Right atrium auricular region (tissue), 2 donors: ENCODE measurements at places on chromosomes 7 and 10. TPM values are rescaled to one million over a fixed set of nuclear protein-coding genes. Genes with fewer than 3 reads are reported as not detected.

GRCh38 chr10:80702143-80702542 lies 164.4 kb downstream of the SH2D4B start:
- H3K4me3 ChIP-seq: no peak overlapping the region
- no peak overlapping the region for H3K27ac ChIP-seq
- no peaks in the 10 kb centered on the region for H3K4me1 ChIP-seq
- H3K27me3 ChIP-seq: no peaks in the 10 kb centered on the region
- H3K36me3 ChIP-seq: no peaks in the 10 kb centered on the region

GRCh38 chr7:45625714-45626440 lies 51.7 kb downstream of the ADCY1 start:
- H3K27ac ChIP-seq: no peak overlapping the region
- no peaks in the 10 kb centered on the region for H3K27me3 ChIP-seq
- no peak overlapping the region for H3K4me3 ChIP-seq
- no peak for DNase-seq
- H3K4me1 ChIP-seq: no peaks in the 10 kb centered on the region

DNA sequence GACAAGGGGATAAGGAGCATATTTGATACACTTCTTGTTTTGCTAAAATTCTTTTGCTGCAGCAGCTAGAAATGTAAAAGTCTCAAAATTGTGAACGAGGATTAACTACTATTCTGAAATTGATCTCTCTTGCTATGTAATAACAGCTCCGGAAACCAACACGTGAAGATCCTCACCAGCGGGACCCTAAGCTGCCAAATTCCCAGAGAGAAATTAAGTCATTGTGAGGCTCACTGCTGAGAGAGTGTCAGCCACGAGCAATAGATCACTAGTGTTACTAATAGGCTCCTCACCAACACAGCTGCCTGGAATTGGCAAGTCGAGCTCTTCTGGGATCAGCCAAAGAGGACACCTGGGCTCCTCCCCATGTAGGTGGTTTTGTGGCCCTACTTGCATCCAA lies 5.6 kb upstream of the VWA2 start:
- no peaks in the 10 kb centered on the region for H3K4me1 ChIP-seq
- H3K36me3 ChIP-seq: no peaks in the 10 kb centered on the region
- no peak for DNase-seq
- H3K27me3 ChIP-seq: no peaks in the 10 kb centered on the region
- no peak overlapping the region for H3K4me3 ChIP-seq

- H3K4me1 ChIP-seq: no peaks in the 10 kb centered on the region
- no peak overlapping the region for H3K4me3 ChIP-seq
- no peak overlapping the region for H3K27ac ChIP-seq
- DNase-seq: no peak
- H3K36me3 ChIP-seq: no peaks in the 10 kb centered on the region
Measured at GRCh38 chr7:19620470-19620869, 88.4 kb downstream of the POLR1F start.

The DPP6 gene
- total RNA-seq: 0.85 TPM

The FRAT1 gene
- total RNA-seq: 3.3 TPM

The ZNF716 gene
- total RNA-seq: not detected

DNA sequence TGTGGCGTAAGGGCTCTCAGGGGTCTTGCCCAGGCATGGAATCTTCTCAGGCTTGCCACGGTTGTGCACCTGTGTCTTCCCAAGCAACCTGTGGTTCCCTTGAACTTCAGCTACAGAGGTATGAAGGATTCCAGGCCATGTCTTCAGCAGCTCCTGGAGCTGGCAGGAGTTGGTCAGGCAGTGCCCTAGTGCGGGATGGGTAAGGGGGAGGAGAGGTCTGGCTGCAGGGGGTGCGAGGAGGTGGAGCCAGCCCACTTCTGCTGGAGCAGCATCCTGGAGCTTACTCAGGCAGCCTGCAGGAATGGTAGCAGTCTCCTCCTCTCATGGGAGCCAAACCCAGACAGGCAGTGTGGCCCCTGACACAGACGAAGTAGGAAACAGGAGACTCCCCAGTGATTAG lies 3.8 kb upstream of the TRIL start:
- no peaks in the 10 kb centered on the region for H3K27me3 ChIP-seq
- no peaks in the 10 kb centered on the region for H3K4me1 ChIP-seq
- no peak for DNase-seq
- no peak overlapping the region for H3K27ac ChIP-seq
- H3K36me3 ChIP-seq: no peaks in the 10 kb centered on the region

- no peak for DNase-seq
- H3K4me3 ChIP-seq: no peak overlapping the region
- no peaks in the 10 kb centered on the region for H3K27me3 ChIP-seq
- H3K36me3 ChIP-seq: no peaks in the 10 kb centered on the region
Measured at GRCh38 chr7:3188946-3189345, 112.1 kb upstream of the SDK1 start.

GRCh38 chr10:17219024-17219423 lies 9.0 kb upstream of the VIM start:
- no peak overlapping the region for H3K27ac ChIP-seq
- no peaks in the 10 kb centered on the region for H3K27me3 ChIP-seq
- no peaks in the 10 kb centered on the region for H3K4me1 ChIP-seq
- no peaks in the 10 kb centered on the region for H3K36me3 ChIP-seq
- no peak overlapping the region for H3K4me3 ChIP-seq
- DNase-seq: no peak

DNA sequence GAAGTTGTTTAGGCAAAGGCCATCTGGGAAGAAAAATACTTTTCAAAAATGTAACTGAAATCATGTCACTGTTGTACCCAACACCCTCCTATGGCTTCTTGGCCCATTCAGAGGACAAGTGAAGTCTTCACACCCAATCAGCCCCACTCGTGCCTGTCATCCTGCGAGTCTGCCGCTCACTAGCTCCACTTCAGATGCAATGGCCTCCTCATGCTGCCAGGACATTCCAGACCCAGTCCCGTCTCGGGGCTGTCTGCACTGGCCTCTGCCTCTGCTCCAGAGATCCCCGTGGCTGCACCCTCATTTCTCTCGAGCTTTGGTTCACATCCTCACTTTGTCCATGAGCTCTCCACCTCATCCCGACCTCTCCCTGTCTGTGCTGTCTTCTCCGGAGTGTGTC lies 227.1 kb downstream of the KCNMA1 start:
- no peaks in the 10 kb centered on the region for H3K27me3 ChIP-seq
- no peak overlapping the region for H3K4me3 ChIP-seq
- H3K27ac ChIP-seq: no peak overlapping the region
- no peak for DNase-seq
- peaks cover 5% of the 10 kb centered on the region for H3K4me1 ChIP-seq
- H3K36me3 ChIP-seq: no peaks in the 10 kb centered on the region

DNA sequence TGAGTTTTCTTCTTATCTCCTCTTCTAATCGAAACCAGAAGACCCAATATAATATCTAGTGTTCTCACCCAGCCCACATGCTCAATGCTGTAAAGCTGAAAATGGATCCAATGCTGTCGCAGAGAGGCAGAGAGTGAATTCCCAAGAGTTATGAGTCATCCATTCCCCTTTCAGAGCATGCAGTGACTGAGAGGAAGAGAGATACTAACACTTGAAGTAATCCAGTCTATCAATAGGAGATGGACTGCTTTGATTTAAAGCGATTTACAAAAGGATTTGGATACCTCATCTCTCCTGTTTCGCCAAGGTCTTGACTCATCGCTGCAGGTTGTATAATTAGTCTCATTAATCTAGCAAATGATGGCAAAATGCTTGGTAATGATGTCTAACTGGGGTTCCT lies 41.5 kb upstream of the PRKCQ start:
- no peaks in the 10 kb centered on the region for H3K4me1 ChIP-seq
- no peaks in the 10 kb centered on the region for H3K27me3 ChIP-seq
- H3K27ac ChIP-seq: no peak overlapping the region
- DNase-seq: no peak
- no peaks in the 10 kb centered on the region for H3K36me3 ChIP-seq
- no peak overlapping the region for H3K4me3 ChIP-seq

DNA sequence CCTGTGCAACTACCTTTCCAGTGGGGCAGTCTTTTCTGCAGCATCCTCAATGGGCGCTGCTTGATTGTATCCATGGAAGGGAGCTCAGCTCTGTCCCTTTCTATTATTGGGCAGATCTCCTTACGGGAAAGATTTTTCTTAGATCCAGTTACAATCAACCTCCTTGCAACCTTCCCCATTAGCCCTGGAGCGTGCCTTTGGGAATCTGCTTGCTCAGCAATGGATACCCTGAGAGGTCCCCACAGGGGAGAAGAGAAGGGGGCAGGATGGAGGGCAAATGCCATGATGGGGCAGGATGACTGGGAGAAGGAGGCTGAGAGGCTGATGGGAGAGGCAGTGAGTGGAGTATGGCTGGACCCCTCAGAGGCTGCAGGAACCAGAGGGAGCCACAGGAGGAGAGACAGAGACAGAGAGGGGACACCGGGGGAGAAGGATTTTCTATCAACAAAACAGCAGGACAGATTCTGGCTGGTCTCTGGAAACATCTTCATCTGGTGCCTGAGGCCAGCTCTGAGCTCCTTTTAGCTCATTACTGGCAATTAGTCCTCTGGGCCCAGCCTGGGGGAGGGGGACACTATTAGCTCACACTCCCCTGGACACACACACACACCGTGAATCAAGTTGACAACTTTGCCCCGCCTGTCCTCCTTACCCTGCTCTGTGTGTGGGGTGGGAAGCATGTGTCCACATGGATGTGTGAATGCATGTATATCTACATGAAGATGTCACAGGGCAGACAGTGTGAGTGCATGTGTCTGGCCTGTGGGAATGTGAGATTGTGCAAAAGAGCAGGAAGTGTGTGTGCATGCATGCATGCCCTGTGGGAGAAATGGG lies 80.8 kb upstream of the PAX2 start:
- no peak for DNase-seq
- no peaks in the 10 kb centered on the region for H3K4me1 ChIP-seq
- H3K4me3 ChIP-seq: no peak overlapping the region
- no peak overlapping the region for H3K27ac ChIP-seq
- no peaks in the 10 kb centered on the region for H3K36me3 ChIP-seq
- peaks cover 15% of the 10 kb centered on the region for H3K27me3 ChIP-seq

DNA sequence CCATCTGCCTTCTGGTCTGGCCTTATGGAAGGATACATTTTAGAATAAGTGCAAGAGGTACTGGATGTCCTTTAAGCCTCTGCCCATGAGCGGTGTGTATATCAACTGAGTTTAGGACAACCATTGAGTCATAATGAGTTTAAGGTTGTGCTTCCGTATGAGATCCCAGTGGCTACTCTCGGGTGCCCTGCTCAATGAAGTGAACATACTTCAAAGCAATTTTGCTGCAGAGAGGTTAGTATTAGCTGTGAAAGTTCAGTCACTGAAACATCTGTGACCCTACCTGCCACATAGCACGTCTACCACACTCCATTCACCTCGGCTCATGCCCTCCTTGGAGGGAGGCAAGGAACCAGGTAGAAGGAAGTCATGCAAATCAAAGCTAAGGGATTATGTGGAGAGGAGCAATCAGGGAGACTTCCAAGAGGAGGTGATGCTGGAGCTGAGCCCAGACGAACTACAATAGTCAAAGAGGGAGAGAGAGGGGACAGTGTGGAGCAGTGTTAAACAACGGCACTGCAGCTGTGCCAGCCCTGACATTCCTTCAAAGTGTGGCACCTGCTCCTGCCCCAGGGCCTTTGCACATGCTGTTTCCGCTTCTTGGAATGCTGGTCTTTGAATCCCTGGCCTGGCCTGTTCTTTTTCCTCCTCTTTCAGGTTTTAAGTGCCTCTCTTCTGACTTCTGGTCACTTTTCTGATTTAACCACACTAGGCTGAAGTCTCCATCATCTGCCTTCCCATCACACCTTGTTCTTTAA lies 25.4 kb downstream of the BTBD16 start:
- DNase-seq: peak; percentile 44
- H3K36me3 ChIP-seq: no peaks in the 10 kb centered on the region
- H3K27ac ChIP-seq: no peak overlapping the region
- peaks cover 5% of the 10 kb centered on the region for H3K4me1 ChIP-seq

The CFTR gene
- total RNA-seq: 0.67 TPM

The ACTR3C gene
- total RNA-seq: 4.1 TPM

The ASZ1 gene
- total RNA-seq: not detected

DNA sequence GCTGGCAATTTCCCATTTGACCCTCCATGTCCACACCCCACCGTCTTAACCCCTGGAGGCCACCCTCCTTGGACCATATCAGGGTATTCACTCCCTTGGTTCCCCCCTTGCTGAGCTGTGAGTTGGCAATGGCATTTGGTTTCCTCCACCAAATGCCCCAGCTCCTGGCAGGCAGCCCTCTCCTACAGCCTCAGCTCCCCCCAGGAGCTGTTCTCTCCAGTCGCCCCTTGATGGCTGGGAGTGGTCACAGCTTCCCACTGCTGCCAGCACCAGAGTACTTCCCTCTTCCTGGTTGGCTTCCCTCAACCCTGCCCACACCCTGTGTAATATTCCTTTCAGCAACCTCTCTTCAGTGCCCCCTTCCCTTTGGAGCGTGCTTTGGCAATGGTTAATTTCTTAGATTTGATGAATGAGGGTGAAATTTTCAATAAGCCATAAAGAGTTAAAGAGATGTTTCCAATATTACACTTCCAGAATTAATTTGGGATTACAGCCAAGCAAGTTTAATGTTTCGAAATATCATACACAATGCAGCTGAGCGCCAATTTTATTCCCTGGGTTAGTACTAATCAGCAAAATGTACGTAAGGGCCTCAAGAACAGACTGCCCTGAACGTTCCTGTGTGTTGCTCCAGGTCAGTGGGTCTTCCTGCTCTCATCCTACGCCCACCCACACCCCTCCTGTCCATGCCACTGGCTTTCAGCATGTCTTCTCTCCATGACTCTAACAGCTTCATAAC lies 207.1 kb upstream of the NFE2L3 start:
- H3K27me3 ChIP-seq: no peaks in the 10 kb centered on the region
- H3K36me3 ChIP-seq: no peaks in the 10 kb centered on the region
- no peak for DNase-seq
- H3K27ac ChIP-seq: no peak overlapping the region
- peaks cover 6% of the 10 kb centered on the region for H3K4me1 ChIP-seq

- no peaks in the 10 kb centered on the region for H3K27me3 ChIP-seq
- DNase-seq: no peak
- H3K27ac ChIP-seq: no peak overlapping the region
- H3K4me3 ChIP-seq: no peak overlapping the region
Measured at GRCh38 chr7:26609082-26609481, 255.3 kb downstream of the SKAP2 start.

- no peak overlapping the region for H3K4me3 ChIP-seq
- H3K27ac ChIP-seq: no peak overlapping the region
- no peaks in the 10 kb centered on the region for H3K27me3 ChIP-seq
- DNase-seq: no peak
- no peaks in the 10 kb centered on the region for H3K4me1 ChIP-seq
Measured at GRCh38 chr10:51789118-51789517, 89.7 kb upstream of the CSTF2T start.

GRCh38 chr10:12650122-12650521 lies 300.8 kb downstream of the CAMK1D start:
- DNase-seq: no peak
- H3K27ac ChIP-seq: no peak overlapping the region
- H3K36me3 ChIP-seq: no peaks in the 10 kb centered on the region
